ENCODE measurements at places on chromosomes 6 and 20.

DNA sequence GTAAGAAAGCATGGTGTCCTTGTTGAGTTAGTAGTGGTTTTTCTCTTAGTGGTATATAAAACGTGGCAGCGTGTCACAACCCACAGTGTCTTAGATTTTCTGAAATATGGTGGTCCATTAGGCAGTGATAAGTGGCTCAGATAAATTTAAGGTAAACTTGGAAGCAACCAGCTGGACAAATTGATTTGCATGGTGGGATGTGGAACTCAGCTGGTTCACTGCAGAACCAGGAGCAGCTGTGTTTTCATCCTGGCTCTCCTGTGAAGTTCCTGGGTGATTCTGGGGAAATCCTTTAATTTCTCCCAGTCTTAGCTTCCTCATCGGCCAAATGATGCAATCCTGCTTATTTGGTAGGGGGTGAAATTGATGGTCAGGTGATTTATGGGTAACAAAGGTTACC, 32.9 kb upstream of the EEF1E1 start:
- DNase-seq = no peak

DNA sequence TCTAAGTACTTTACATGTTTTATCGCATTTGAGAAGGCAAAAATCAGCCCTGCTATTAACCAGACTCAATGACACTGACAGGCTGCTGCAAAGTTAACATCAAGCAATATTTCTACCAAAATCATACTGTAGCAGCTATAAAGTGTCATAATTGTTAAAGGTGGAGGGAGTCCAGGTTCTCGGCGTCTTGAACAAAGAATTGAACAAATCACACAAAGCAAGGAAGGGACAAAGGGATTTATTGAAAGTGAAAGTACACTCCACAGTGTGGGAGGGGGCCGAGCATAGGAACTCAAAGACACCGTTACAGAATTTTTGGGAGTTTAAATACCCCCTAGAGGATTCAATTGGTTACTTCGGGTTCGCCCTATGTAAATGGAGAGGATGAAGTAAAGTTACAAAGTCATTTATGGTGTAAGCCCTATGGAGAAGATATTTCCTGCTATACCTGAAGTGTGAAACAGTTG, 12.9 kb upstream of the ZNF391 start:
- DNase-seq = no peak

GRCh38 chr6:3825851-3826581, 23.2 kb upstream of the FAM50B start:
- DNase-seq = peak; percentile 99

GRCh38 chr6:156174031-156174890, 602.9 kb upstream of the ARID1B start:
- peak; percentile 32 for DNase-seq

- DNase-seq = peak; percentile 10
Observed at GRCh38 chr6:151534576-151534975, 40.8 kb downstream of the CCDC170 start.

DNA sequence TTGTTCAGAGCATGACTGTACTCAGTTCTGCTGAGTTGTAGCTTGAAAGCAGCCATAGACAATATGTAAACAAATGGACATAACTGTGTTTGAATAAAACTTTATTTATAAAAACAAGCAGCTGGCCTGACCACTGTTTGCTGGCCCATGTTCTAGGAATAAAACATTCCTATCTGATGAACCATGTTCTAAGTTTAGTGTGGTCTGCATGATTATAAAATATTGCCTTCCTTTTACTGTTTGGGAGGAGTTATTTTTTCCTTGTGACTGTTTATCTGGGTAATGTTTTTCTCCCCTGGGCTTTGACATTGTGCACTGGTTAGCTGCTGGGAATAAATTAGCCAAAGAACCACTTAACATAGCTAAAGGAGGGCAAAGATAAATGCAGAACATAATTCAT, 55.1 kb downstream of the CDS2 start:
- peak; percentile 73 for DNase-seq

DNA sequence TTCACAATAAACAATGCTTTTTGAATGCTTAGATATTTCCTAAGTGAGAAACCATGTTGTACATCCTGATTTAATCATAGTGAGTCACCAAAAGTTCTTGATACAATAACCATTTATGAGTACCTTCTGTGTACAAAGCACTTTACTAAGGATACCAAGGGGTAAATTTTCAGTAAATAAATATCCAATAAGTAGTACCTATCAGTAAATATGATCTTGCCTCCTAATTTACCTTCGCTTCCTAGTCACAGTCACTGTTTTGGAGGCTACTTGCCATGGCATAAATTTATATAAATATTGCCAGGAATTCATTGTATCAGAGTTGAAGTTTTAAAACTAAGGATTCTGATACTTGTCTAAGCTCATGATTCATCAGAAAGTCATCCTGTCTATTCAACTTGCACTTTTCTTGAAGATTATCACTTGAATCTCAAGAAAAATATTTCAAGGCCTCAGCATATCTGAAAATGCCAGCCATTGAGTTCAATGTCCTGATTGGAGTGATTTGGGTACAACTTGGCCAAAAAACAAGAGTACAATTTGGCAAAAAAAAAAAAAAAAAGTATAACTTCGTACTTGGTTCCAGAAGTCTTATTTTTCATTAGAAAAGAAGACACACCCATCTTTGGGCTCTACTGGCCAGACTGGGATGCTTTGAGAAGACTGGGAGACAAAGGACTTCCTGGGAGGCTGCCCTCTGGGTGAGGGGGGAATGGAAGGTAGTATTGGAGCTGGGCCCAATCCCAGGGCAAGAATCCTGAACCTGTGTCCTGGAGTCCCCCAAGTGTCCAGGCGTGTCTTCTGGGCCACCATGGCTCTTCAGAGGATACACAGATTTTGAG, 32.8 kb downstream of the RAB22A start:
- DNase-seq = peak; percentile 83

Data from fibroblast of skin of back (primary cell).